Stimulated activated CD8-positive, alpha-beta memory T cell treated with anti-CD3 and anti-CD28 coated beads, Interleukin-7, amount 100 ng/mL, for 48 hours (primary cell): ENCODE measurements at places on chromosomes 3 and 15.

- no peak for DNase-seq
Observed at GRCh38 chr3:94548581-94549316, 485.9 kb downstream of the NSUN3 start.

DNA sequence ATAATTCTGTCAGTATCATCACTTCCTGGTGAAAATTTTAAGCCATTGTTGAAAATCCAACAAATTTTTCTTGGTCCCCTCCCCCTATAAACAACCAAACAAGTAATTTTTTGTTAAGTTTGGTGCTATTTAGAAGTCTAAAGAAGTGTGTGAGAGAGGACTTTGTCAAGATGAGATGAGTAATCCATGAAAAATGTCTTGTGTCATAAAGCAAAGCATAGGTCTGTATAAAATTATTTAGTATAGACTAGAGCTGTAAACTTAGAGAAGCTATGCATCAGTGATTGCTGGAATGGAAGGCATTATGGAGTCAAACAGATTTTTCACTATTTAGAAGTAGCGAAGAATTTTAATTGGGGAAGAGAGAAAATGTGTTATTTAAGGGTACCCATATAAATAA is 31.4 kb downstream of the MAPK6 start:
- no peak for DNase-seq

- no peak for DNase-seq
Observed at GRCh38 chr15:70920981-70921696, 28.5 kb downstream of the LRRC49 start.

GRCh38 chr3:186962445-186962844 is 32.1 kb downstream of the ST6GAL1 start:
- DNase-seq, result no peak

- no peak for DNase-seq
Observed at GRCh38 chr3:128408693-128409623, 57.7 kb downstream of the DNAJB8 start.

DNA sequence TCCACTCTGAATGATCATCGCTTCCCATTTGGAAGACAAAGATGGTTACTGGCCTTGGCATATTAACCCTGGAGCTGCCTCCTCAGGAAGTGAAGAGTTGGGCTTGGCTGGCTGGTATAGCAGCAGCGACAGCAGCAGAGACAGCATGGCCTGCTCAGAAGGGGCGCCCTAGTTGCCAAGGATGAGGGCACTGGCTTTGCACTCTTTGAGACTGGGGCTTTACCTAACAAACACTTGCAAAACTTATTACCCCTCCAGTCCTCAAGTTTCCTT is 68.5 kb upstream of the RBP1 start:
- no peak for DNase-seq

GRCh38 chr3:177842743-177843734 is 645.8 kb upstream of the TBL1XR1 start:
- no peak for DNase-seq

- DNase-seq, result no peak
Observed at GRCh38 chr3:148880681-148881080, 15.6 kb downstream of the CPA3 start.

DNA sequence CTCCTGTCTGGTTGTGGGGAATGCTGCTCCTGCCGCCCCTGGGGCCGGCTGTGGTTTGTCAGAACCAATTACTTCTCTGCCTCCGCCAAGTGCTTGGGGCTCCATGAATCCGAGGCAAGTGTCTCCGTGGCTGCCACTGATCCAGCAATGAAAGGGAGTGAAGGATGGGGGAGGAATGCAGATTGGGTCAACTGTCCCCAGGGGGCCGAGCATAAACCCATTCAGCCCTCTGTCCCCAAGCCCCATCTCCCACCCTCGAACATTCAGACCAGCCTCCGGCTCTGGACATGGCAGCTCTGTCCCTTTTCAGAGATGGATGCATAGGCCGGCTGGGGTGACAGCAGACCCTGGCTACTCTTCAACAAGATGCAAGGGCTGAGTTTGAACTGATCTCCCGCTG is 35.5 kb downstream of the CACNA2D2 start:
- no peak for DNase-seq

DNA sequence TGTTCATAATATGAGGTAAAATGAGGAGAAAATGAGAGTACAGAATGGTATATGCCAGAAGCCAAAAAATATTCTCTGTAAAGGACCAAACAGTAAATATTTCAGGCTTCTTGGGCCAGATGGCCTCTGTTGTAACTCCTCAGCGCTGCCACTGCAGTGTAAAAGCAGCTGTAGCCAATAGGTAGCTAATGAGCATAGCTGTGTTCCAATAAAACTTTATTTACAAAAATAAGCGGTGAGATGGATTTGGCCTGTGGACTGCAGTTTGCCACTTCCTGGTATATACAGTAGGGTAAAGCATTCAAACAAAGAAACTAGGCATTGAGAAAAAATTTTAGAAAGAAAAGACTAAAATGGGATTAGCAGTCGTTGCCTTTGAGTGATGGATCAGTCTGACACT is 51.5 kb downstream of the BFSP2 start:
- no peak for DNase-seq

- DNase-seq, result no peak
Observed at GRCh38 chr15:87609894-87610293, 646.6 kb downstream of the NTRK3 start.

DNA sequence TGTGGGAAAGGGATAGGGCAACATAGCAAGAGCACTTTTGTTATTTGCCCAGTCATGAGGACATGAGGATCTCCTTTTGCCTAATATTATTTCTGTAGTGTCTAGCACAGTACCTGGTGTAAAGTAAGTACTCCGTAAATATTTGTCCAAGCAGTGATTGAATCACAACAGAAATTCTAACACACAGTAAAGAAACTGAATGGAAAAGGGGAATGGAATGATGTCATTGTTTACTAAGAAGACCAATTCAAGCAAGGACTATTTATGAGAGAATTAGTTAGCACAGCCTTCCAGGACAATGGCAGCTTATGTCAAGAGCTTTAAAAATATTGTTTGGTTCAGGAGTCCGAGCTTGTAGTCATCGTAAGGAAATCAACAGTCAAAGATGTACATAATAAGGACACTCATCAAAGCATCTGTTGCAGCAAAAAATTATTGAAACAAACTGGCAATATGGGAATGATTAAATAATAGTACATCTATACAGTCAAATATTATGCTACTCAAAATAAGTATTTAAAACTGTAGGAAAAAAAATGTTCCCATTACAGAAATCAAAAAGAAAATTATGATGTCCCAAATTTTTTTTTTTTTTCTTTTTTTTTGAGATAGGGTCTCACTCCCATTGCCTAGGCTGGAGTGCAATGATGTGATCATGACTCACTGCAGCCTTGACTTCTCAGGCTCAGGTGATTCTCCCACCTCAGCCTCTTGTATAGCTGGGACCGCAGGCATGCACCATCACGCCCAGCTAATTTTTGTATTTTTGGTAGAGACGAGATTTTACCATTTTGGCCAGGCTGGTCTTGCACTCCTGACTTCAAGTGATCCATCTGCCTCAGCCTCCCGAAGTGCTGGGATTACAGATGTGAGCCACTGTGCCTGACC is 17.9 kb downstream of the CAPN7 start:
- no peak for DNase-seq

GRCh38 chr3:95654570-95655362 is 1159.6 kb upstream of the EPHA6 start:
- no peak for DNase-seq

GRCh38 chr3:45985532-45986302 is 9.9 kb downstream of the FYCO1 start:
- no peak for DNase-seq

DNA sequence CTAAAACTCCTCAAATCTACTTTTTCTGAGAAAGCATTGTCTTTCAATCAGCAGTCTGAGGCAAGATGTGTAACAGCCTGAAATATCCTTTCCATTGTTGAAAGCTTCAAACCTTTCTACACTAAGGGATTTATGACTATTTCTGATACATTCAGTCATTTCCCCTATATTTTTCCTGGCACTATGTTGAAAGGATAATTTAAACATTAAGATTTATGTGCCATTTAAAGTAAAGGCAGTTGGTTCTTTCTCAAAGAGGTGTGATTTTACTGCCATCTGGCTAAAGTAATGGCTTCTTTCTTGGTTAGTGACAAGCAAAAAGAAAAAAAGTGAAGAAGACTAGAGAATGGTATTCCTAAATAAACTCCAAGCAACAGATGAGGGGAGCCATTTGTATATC is 249.6 kb upstream of the COL8A1 start:
- DNase-seq, result no peak
